ENCODE measurements at places on chromosomes 1 and 21.

DNA sequence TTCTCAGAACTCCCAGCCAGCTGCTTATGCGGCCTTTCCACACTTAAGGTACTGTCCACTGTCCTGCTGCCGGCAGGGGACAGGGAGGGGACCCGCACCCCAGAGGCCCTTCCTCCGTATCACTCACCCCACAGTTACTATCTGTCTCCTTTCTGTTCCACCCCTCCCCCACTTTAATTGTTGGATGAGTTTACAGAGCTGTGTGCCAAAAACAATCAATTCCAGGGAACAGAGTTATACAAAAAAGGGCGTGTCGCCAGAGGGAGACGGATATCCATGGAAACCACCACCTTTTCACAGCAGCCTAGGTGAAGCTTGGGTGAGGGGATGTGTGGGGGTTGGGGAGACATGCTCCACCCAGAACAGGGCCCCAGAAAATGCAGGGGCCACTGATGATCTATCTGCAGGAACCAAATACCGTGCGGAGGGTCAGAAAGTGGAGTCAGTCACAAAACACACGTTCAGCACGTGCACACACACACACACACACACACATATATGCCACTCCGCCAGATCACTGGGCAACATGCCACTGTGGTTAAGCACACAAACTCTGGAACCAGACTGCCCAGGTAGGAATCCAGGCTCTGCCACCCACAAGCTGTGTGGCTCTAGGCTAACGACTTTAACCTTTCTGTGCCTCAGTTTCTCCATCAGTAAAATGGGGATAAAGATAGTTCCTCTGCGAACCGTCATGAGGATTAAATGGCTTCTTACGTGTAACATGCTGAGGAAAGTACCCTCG is 30.5 kb downstream of the CASZ1 start:
- DNase-seq: no peak

- no peak for DNase-seq
Measured at GRCh38 chr1:226002667-226003501, 3.7 kb upstream of the SDE2 start.

- DNase-seq: no peak
Measured at GRCh38 chr1:6041432-6042062, 4.1 kb upstream of the KCNAB2 start.

DNA sequence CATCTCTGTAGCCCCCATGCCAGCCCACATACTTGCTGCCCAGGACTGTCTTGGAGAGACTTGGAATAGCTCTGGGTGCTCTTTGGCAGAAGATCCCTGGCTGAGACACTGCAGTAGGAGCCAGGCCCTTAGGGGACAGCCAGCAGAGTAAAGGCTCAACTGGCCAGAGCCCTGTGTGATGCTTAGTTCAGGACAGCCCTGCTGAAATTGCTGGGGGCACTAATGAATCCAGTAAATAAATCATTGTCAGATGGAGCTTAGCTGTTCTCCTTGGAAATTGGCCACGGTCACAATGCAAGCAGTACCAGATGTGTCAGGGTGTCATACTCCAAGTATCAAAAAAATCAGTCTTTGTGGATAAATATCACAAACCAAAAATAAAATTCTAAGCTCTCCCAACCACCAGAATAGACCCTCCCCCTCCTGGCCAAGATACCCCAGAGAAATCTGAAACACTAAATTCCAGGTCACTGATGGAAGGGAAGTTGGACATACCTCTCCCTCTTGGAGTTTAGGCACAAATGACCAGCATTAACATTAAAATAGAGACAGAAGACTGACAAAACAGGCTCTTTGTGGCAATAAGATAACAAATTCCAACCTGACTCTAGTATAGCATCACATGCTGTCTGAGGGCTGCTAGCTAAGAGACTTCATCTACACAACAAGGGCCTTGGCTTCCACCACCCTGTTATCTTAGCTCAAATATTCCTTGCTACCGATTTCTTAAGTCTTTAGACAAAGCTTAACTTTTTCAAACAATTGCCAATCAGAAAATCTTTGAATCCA is 83.2 kb upstream of the DNAH14 start:
- DNase-seq: no peak

GRCh38 chr1:180952657-180953013 is 39.9 kb downstream of the KIAA1614 start:
- no peak for DNase-seq

DNA sequence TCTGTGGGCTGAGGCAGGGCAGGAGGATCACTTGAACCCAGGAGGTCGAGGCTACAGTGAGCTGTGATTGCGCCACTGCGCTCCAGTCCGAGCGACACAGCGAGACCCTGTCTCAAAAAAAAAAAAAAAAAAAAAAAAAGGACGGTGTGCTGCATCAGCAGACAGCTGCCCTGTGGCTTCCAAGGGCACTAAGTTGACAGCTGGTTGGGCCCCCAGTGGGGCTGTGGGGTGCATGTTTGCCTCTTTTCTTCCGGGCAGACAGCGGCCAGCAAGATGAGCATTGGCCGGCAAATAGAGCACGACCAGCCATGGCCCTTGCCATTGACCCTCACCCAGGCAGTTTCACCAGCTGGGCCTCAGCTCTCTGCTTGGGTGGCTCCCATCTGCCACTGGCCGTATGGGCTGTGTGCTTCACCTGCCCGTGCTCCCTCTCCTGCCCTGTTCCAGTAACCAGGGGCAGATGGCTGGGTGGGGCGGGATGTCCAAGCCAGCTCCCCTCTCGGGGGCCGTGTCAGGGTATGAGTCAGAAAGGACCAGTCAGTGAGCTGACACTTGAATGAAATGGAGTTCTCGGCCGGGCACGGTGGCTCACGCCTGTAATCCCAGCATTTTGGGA is 12.3 kb upstream of the SLC25A34 start:
- DNase-seq: no peak

DNA sequence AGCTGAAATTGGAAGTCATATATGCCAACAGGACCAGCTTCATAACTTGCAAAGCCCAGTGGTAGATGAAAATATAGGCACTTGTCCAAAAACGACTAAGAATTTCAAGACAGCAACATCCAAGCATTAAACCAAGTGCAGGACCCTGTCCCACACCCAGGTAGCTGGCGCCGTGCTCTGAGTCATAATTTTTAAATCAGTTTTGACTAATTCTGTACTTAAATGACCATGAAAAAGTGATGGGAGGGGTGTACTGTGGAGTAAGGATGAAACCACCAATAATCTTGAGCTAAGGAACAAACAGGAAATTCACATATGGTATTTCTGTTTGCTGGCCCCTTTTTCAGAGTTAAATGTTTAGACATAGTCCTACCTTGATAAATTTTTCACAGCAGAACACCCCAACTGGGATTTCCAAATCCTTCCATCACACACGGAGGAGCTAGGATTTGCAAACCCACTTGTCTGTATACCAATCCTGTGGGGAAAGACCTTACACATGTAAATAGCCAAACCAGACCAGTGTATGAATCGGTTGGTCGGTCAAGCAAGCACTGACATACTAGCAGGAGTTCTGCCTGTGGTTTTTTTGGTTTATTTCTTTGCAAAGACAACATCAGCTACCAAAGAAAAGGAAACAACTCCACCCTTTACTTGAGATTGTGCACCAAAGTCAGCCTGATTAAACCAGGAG is 235.7 kb upstream of the RAB4A start:
- no peak for DNase-seq

DNA sequence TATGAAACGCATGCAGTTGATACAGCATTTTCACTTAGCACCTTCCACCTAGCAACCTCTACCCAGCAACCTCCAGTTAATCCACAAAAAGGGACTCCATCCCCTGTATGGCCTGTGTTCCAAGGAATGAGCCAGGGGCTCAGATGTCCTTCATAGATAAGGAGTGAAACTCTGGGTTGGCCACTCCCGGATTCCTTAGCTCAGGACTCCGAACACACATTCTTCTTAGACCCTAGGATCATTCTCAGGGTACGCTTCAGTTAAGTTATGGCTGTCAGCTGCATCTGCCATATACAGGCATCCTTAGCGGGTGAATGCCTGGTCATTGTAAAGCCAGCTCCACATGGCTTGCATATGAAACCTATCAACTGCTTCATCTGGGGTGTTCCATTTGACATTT is 15.9 kb upstream of the IFI6 start:
- DNase-seq: no peak

DNA sequence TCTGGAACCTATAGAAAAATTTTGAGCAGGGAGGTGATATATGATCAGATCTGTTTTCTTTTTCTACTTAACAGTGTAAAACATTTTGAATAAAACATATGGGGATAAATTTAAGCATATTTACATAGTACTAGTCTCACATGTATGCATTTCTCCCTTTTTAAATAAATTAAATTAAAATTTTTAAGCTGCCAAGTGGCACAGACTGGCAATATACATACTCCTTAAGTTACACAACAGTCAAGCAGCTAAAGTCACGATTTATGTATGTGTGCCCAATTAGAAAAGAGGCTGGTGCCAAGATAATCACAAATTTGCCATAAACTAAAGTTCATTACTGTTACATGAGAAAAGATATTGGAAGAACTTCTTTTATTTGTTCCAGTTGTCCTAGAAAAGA is 532.0 kb downstream of the RWDD3 start:
- DNase-seq: no peak

GRCh38 chr21:27975514-27975913 is 1008.6 kb upstream of the ADAMTS5 start:
- no peak for DNase-seq

- no peak for DNase-seq
Measured at GRCh38 chr1:236514703-236515442, 8.9 kb upstream of the LGALS8 start.

Measured in activated T-helper 1 cell treated with anti-CD3 and anti-CD28 coated beads, Interleukin-2, amount 50 U/mL, for 16 hours (primary cell).